ENCODE measurements at places on chromosomes 7 and 10.

DNA sequence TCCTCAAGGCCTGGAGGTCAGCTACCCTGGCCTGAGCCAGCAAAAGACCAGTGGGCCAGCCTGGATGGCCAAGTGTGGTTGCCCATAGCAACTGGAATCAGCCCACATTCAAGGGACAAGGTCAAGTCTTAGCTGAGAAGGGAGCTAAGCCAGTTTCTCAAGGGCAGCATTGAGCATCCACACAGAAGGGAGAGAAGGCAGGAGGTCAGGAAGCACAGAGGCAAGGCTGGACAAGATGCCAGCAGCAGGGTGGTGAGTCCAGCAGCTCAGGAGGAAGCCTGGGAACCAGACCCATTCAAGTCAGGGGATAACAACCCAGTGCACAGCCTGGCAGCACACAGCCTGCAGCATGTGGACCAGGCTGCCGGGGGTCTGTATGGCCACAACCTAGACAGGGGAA, 54.0 kb upstream of the ZMIZ1 start:
- no peak for DNase-seq

GRCh38 chr10:72689660-72690059, 2.3 kb upstream of the MCU start:
- no peak for DNase-seq

GRCh38 chr10:133442967-133443924, 10.5 kb upstream of the SCART1 start:
- no peak for DNase-seq

- no peak for DNase-seq
Measured at GRCh38 chr10:69056536-69057260, 31.2 kb upstream of the SRGN start.

DNA sequence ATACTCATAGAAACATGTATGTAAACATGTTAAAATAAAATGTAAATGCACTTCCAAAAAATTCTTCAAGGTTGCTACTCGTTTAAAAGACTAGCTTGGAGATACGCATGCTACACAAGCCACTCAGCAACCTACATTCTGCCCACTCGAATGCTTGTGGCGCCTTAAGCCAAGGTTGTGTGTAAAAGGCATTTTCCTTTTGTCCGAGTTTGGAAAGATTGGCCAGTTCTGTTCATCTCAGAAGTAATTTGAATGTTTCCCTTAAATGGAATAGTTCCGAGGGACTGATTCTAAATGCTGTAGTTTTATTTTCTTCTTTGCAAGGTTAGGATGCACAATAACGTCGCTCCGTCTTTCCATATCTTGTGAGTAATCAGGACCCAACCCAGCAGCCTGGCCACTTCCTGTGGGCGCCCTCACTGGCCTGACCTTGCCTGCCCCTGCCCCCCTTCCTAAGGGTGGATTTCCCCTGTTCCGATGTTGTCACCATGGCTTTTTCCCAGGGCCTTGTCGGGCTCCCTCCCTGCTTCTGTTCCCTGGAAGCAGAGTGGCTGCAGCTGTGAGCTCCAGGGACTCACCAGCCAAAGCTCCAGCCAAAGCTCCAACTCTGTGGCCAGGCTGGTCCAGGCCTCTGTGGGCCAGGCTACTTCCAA, 70.6 kb downstream of the PTPRE start:
- no peak for DNase-seq

DNA sequence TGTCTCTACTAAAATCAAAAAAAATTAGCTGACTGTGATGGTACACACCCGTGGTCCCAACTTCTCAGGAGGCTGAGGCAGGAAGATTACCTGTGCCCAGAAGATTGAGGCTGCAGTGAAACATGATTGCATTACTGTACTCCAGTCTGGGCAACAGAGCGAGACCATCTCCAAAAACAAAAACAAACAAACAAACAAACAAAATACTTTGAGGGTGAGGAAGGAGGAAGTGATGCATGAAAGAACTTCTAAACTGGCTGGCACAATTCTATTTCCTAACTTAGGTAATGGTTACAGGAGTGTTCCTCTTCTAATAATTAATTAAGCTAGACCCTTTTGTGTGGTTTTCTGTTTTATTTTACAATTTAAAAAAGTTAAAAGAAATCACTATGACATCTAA, 15.5 kb downstream of the WAPL start:
- no peak for DNase-seq

- no peak for DNase-seq
Measured at GRCh38 chr10:11949152-11949551, 93.5 kb downstream of the UPF2 start.

GRCh38 chr7:55081068-55081467, 62.3 kb downstream of the EGFR start:
- no peak for DNase-seq

DNA sequence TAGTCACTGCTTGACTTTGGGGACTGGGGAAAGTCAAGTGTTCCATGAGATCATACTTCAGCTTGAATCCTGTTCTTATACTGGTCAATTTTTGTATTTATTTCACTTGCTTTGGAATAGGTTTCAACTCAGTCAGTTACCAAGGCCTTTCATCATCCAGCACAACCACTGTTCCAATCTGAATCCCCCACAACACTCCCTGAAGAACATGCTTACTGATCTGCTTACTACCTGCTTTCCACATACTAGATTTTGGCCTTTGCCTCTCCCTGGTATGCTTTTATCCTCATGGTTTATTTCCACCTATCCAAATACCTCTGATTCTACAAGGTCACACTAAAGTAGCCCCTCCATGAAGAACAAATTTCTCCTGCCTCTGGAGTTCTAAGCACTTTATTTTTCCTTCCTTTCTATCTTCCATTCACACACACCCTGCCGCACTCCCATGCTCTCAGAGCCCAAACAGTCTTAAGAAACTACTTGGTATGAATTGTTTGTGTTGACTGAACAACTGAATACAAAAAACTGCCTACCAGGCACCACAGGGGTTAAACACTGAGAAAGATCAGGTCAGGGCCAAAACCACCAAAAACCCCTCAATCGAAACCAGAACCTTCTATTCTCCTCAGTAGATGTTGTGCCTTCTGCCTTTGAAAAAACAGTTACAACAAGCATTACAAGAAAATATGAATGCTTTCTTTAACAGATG, 178.1 kb downstream of the AVL9 start:
- no peak for DNase-seq

- DNase-seq, result no peak
Measured at GRCh38 chr7:36299823-36300341, 89.8 kb upstream of the ANLN start.

DNA sequence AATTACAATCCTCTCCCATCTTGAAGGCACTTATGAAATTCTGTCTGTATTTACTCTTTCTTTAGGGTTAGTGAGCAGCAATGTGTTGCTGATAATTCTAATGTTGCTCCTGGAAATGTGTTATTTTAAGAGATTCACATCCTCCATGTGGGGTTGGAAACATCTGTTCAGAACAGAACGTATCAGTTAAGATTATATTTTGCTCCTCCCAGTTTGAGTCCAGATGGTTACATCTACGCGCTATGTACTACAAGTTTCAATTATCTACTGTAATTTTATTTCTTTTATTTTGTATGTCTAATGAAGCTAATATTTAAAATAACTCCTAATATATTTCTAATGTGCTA, 250.6 kb upstream of the KLF6 start:
- no peak for DNase-seq

DNA sequence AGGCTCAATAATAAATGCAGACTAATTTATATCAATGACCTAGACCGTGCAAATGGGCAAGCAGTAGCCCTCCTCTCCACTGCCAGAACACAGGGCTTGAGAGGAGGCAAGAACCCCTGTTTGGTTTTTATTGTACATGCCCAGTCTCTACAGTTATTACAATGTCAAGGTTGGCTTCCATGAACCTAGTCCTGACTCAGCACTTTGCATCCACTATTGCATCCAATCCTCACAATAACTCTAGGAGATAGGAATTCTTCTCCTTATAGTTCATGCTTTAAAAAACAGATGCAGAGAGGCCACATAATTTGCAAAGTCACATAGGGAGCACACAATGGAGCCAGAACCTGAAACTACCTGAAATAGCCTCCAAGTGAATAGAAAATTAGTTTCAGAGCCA, 7.0 kb upstream of the COL13A1 start:
- no peak for DNase-seq

GRCh38 chr7:1092806-1093501, 5.0 kb downstream of the GPER1 start:
- no peak for DNase-seq

DNA sequence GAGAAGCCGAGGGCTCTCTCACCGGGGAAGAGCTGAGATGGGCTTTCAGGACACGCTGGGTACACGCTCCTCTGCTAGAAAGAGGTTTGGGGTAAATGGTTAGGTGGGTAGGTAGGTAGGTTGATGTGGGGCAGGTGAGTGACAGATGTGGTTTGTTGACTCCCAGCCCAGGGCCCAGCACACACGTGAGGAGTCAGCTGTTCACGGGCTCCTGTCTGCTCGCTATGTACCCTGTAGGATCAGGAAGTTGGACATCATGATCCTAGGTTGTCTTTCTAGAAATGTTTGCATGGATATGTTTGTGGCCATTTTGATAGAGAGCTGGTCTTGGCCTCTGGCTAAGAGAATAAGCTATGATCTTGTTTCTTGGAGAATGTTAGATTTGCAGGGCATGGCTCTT, 109.0 kb downstream of the TACC2 start:
- DNase-seq, result no peak

DNA sequence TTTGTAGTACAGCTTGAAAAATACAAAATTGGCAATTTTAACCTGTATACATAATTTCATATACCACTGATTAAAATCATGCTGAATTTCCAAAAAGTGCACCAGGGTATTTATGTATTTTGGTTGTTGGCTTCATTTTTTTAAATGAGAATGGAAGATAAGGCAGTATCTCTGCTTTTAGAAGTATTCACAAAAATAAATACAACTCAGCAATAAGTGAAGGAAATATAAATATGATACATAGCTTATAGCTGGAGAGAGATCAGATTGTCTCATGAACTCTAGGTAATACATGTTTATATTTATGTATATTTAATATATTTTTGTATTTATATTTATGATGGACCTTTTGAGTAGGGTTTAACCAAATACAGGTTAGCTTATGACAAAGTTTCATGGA, 81.0 kb downstream of the KMT2E start:
- no peak for DNase-seq

GRCh38 chr10:35541720-35542119, 63.4 kb upstream of the GJD4 start:
- no peak for DNase-seq

- DNase-seq, result no peak
Measured at GRCh38 chr7:159119026-159119741, 25.5 kb downstream of the VIPR2 start.

DNA sequence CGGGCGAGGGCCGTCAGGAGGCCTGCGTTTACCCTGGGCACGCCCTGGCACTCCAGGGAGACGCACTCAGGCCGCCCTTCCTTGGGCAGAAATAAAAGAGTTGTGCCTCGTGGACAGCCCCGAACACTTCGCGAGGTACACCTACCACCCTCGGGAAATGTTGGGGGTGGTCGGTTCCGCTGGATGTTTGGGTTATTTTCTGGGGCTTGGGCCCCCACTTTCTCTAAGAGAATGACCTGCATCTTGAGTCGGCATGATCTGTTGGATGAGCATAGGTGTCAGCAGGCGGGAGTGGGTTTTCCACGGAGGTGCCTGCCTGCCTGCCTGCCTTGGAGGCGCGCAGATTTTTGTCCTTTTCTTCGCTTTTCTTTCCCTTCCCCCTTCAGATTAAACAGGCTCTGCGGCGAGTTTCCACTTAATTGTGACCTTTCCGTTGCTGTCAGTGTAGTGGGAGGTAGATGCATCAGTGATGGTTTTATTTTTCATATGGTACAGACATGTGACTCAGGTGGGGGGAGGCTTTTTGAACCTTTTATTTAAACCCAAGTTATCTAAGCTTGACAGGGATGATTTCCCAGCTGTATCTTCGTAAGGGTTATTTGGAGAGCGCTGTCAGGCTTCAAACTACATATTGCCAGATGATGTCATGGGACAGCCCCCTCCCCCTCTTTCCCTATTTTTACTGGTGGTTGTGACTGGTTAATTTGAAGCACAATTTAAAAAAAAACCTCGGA, 661 bp downstream of the HECTD2 start:
- peak; percentile 14 for DNase-seq

DNA sequence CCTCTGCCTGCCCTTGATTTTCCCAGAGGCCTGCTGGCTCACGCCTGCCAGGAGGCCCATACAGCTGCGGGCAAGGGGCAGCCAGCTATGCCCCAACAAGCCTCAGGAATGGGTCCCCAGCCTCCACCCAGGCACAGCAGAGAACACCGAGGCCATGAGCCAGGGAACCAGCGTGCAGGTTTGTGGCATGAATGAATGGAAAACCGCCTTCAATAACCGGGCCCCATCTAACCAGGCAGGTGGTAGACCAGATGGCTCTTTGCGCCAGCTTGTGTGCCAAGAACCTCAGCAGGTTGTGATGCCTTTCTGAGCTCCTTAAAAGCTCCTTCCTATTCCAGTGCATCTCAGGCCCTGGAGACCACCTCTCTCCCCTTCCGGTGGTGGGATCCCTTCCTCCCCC, 50.2 kb downstream of the ELFN1 start:
- DNase-seq, result no peak

GRCh38 chr7:131829947-131830558, 273.6 kb upstream of the PODXL start:
- DNase-seq, result no peak

- DNase-seq, result no peak
Measured at GRCh38 chr10:119595134-119595675, 1.6 kb downstream of the TIAL1 start.

- DNase-seq, result no peak
Measured at GRCh38 chr10:27779462-27780015, 33.9 kb upstream of the MKX start.

GRCh38 chr7:101172005-101172853, 6.9 kb upstream of the VGF start:
- DNase-seq, result no peak

- no peak for DNase-seq
Measured at GRCh38 chr7:149854611-149855360, 16.6 kb downstream of the ZNF862 start.

GRCh38 chr10:22570234-22570633, 144.1 kb downstream of the PIP4K2A start:
- no peak for DNase-seq

DNA sequence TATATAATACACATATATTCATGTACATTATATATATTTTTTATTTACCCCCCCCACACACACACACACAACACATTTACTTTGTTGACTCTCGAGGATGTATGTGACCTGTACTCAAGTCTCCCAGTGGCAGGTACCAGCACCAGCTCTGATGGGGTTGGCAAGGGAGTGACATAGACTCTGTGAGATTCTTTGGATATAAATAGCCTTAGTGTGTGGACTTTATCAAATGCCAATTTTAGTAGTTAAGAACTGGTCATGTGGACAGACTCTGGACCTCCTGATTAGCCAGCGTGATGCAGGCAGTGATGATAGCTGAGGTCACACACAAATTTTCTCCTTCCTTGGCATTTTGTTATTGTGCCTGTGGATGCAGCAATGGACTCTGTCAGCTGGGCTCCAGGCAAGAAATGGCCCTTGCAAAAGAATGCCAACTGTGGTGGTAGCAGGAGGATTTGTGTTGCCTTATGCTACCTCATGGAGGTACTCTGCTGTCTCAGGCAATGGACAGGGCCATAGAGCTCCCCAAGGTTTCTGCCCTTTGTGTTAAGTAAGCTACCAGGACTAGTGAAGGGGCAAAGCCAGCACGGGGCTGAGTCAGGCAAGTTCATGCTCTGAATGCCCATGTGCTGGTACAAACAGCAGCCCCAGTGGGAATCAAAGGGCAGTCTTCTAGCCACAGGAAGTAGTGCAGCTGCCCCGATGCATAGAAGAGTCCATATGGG, 224.6 kb upstream of the ZWINT start:
- no peak for DNase-seq

- DNase-seq, result no peak
Measured at GRCh38 chr7:91720260-91720937, 160.1 kb downstream of the MTERF1 start.

GRCh38 chr7:3245077-3245476, 56.0 kb upstream of the SDK1 start:
- no peak for DNase-seq
